GM12892 (cell line): ENCODE measurements at places on chromosomes 3 and 15.

DNA sequence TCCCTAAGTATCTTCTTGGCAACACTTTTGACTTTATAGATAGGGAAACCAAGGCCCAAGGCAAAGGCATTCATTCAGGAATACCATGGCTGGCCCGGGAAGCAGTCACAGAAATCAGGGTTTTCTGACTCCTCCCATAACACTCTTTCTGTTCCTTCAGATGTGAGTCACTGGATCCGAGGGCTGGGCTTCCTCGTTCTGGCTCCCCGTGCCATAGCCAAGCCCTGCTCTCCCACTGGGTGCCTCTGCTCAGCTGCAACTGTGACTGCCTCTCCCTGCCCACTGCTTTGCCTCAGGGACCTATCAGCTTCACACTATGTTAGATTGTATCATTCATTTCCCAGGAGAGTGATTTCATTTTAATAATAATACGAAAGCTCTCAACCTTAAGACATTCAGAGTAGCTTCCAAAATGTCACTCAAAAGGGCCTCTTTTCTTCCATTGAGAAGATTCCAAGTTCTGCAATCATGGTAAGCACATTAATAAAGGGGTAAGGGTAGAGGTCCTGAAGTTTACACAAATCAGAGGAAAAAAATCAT lies 50.2 kb downstream of the GABRB3 start:
- no peak for DNase-seq

DNA sequence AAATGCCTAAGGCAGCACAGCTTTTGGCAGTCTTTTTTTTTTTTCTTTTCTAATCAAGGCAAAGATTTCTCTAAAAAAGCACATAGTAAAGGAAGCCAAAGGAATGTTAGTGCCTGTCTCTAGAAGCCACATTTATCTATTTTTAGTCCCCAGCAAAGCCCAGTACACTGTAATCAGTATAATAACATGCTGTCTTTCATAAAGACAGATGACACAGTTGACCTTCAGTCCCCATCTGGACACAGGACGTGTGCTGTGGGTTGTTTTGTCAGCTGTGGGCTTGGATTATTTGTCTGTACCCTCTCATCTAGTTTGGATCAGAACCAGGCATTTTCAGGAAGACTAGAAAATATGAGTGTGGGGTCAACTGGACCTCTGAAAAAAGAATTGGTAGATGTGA lies 110.4 kb upstream of the CTNNB1 start:
- DNase-seq = no peak

- no peak for DNase-seq
Observed at GRCh38 chr15:68314563-68314962, 37.0 kb downstream of the FEM1B start.

DNA sequence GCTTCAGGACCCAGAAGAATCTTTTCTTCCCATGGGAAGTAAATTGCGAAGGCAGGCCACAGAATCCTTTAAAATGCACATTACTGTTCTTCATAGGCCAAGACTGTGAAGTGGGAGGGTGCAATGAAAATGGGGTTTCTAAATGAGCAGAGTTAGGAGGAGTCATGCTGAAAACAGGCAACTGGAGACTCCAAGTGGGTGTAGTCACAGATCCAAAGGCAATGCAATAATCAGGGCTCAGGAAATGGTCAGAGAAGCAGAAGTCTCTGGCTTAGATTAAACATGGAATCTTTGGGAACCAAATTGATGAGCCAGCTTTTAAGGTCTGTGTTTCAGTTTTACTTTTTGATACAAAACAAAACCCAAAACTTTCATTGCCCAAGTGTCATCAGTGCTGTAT lies 37.6 kb downstream of the HHLA2 start:
- DNase-seq = no peak

GRCh38 chr15:42992626-42993025 lies 72.0 kb upstream of the TTBK2 start:
- no peak for DNase-seq

DNA sequence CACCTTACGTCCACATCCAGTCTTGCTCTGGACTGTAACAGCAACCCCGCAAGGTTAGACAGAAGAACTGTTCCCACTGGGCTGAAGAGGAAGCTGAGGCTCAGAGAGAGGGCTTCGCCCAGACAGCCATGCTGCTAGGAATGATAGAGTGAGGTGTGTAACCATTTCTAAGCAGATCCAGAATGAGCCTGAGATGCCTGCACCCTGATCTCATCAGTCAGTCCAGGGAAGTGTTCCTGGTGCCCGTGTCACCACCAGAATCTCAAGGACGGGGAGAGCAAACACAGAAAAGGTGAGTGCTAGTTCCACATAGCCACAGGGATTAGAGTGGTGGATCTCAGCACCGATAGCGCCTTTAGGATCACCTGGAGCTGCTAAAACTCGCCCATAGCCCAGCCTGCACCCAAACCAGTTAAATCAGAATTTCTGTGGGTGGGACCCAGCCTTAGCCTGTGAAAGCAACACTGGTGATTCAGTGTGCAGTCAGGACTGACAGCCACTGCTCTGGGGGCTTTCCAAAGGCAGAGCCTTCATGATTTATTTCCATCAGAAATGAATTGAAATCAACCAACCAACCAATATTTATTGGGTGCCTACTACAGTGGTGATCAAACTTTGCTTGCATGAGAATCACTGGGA lies 12.3 kb downstream of the ISLR start:
- DNase-seq = no peak

GRCh38 chr3:188060264-188060835 lies 93.6 kb upstream of the LPP start:
- DNase-seq = no peak

GRCh38 chr15:43527016-43527801 lies 9.8 kb downstream of the MAP1A start:
- no peak for DNase-seq

- no peak for DNase-seq
Observed at GRCh38 chr3:31226346-31226745, 306.4 kb upstream of the STT3B start.
